ENCODE measurements at places on chromosomes 3 and 15.
A peak's percentile ranks its signal among the peaks of the same experiment; 100 is the strongest.

GRCh38 chr3:13341229-13341905 lies 78.8 kb downstream of the NUP210 start:
- no peak for DNase-seq

DNA sequence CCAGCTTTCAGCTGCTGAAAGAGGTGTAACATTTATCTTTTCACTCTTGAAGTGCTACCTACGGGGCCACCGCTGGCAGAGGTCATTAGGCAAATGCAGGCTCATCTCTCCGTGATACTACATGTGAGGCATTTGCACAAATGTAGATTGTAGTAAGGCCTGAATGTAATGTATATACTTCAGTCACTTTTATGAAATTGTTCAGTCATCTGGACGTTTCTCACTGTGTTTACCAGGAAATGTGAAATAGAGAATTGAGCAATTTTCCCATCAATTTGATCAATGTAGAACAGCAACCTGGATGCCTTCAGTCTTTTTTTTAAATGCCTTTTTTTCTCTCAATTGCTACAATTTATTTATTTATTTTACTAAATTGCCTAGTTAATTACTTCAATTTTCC lies 368.3 kb upstream of the AZI2 start:
- no peak for DNase-seq

- no peak for DNase-seq
Observed at GRCh38 chr15:28002867-28003266, 96.2 kb downstream of the OCA2 start.

- no peak for DNase-seq
Observed at GRCh38 chr15:74261685-74262084, 25.6 kb downstream of the CCDC33 start.

GRCh38 chr3:5348229-5348902 lies 160.9 kb downstream of the EDEM1 start:
- no peak for DNase-seq

GRCh38 chr3:49706456-49707112 lies 12.9 kb downstream of the AMIGO3 start:
- DNase-seq, result no peak

DNA sequence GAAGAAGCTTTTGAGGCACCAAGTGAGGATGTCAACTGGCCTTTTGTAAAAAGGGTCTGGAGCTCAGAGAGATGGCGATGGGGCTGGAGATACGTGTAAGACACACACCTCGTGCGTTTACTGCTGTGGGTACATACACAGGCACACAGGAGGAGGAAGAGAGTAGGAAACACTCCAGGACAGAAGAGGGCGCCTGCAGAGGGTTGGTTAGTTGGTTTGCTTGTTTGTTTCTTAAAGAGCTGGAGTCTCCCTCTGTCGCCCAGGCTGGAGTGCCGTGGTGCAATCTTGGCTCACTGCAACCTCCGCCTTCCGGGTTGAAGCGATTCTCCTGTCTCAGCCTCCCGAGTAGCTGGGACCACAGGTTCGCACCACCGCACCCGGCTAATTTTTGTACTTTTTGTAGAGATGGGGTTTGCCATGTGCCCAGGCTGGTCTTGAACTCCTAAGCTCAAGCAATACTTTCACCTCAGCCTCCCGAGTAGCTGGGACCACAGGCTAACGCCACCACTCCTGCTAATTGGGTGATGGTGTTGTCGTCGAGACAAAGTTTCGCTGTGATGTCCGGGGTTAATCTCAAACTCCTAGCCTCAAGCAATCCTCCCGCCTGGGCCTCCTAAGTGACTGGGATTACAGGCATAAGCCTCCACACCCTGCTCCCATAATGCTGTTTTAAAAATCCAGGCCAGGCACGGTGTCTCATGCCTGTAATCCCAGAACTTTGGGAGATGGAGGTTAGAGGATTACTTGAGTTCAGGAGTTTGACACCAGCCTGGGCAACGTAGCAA lies 1.3 kb upstream of the PRR20G start:
- DNase-seq, result no peak

GRCh38 chr3:56342475-56342874 lies 125.8 kb downstream of the ERC2 start:
- DNase-seq, result no peak

GRCh38 chr15:36944442-36944841 lies 155.9 kb downstream of the MEIS2 start:
- no peak for DNase-seq

- peak; percentile 18 for DNase-seq
Observed at GRCh38 chr3:129058441-129059200, 2.0 kb upstream of the GP9 start.

GRCh38 chr15:74376226-74376625 lies 8.8 kb upstream of the CYP11A1 start:
- DNase-seq, result no peak

DNA sequence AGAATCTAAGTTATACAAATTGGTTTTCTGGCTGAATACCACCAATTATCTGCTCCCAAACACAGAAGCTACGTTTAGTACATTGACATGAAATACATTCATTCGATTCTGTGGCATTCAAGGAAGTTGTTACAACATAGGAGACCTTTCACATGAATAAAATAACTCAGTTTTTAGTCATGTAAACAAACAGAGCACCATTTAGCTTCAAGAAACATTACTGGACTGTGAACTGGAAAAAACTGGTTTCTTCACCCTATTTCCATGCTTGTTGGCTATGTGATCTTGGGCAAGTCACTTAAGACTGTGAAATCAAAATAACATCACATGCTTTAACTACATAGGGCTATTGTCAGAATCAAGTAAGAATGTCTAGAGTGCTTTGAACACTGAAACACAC lies 46.2 kb downstream of the NRG4 start:
- no peak for DNase-seq

DNA sequence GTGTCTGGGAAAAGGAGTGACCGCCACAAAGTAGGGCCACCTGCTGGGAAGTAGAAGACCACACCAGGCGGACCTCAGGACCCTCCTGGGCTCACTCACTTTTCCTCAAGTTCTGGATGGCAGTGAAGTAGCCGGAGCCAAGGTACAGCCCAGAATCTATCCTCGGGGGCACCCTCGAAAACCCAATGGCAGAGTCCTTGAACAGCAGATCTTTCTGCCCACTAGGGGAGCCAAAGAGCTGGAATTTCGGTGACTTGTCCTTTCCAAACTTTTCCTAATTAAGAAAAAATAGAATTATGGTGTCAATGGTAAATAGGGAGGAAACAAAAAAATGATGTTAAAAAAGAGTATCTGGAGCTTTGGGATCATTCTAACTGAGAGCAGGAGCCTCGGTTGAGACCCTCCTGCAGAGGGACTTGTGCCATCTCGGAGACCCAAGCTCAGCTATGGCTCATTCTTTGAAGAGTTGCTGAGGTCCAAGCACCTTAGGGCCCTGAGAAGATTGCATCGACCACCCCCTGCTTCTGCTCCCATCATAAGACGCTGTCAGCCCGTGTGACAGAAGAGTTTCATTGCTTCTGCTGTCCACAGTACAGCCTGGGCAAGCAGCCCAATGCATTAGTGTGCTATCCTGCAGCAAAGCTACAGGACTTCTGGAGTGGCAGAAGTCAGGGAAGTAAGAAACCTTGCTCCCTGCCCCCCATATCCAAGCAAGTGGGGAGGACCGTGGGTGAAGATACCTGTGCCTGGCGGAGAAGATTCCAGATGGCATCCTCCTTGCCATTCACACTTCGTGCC lies 14.8 kb downstream of the LTF start:
- no peak for DNase-seq

DNA sequence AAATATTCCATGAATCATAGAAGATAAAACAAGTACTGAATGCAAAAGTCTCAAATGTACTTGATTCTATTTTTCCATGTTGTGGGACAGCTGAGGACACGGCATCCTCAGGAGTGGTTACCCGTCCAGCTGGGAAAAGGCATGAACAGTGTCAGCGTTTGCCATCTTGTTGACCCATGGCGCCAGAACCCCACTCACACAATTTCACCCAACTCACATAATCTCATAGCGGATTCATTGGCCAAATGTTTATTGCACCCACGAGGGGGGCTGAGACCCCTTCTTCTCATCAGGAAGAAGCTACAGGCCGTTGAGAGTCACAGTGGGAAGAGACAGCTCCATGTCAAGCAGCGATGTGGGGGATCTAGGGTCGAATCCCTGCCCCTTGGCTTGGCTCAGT lies 72.9 kb downstream of the OCA2 start:
- DNase-seq, result no peak

GRCh38 chr3:170201527-170201926 lies 20.0 kb upstream of the PHC3 start:
- DNase-seq, result no peak

DNA sequence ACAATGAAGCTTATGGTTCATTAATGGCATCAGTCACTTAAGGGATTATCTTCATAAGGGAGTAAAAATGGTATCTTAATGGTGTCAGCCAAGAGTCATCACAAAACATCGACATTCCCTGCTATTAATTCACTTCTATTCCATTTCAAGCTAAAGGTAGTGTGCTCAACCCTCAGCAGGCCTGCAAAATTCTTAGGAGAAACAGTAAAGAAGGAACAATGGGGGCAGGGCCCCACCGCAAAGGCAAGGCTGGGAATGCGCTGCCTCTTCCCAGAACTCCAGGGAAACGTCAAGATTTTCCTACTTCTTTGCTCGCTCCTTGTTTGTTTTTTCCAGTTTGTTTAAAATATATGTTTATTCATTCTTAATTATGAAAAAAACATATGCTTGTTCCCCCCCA lies 187.3 kb upstream of the TSC22D2 start:
- no peak for DNase-seq

- DNase-seq, result no peak
Observed at GRCh38 chr15:40379853-40380252, 2.7 kb upstream of the KNSTRN start.

DNA sequence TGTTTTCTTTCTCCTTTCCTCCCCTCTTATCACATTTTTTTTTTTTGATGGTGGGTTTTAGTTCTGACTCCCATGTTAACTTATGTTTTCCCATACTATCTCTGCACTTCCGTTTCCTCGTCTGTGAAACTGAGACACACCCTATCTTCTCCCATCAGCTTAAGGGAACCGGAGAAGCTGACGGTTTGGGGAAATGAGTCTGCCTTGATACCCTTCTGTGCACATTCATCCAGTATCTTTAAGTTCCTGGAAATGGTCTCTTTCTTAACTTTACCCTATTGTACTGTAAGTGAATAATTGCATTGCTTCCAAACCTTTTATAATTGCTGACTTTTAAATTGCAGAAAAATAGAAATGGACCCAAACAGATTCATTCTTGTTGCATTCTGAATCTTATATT lies 26.2 kb upstream of the CFAP161 start:
- DNase-seq, result no peak

DNA sequence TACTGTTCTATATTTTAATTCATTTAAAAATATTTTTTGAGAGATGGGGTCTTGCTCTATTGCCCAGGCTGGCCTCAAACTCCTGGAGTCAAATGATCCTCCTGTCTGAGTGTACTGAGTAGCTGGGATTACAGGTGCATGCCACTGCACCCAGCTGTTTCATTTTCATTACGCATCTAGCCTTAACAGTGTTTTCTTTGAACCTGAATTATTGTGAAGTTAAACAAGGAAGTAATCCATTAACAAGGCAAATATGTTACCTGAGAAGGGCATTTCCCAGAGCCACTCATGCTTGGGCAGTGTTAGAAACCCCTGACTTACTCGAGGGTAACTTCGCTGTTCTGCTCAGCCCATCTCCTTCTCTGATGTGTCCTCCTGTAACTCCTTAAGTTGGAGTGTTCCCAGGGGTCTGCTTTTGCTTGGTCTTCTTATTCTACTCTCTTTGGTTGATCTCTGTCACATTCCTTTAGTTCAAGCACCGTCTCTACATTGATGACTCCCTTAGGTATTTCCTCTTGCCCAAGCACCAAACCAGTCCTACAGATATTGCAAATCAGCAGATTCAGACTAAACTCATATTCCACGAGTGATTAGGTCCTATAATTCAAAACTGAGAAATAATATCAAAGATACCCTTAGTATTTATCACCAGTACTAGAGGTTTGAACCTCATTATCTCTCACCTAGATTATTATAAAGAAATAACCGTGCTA lies 107.9 kb downstream of the STAC start:
- no peak for DNase-seq

- DNase-seq, result no peak
Observed at GRCh38 chr3:124784686-124785382, 54.6 kb downstream of the UMPS start.

GRCh38 chr3:160771811-160772459 lies 15.9 kb downstream of the PPM1L start:
- no peak for DNase-seq

DNA sequence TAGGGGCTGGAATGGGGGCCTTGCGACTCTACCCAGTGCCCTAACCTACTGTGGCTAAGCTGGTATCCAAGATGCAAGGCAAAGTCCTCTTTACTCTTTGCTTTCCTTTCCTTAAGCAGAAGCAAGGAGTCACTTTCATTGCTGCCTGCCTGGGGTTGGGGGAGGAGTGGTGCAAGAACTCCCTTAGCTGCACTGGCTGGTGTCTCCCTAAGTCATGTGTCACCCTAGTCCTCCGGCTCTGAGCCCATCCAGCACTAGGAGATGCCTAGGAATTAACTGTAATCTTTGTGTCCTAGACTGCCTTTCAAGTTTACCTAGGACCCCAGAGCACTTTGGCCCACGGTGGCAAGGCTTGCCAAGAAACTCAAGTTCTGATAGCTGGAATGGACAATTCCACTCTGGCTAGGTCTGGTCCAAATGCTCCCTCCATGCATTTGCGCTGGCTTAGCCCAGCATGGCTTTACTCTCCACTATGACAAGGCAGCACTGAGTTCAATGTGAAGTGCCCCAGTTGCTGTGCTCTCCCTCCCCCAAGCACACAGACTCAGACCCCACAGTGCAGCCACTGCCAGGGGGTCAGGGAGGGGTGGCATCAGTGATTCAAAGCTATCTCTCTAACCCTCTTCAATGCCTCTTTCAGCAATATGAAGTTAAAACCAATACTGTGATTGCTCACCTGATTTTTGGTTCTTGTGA lies 58.7 kb downstream of the ESYT3 start:
- no peak for DNase-seq

DNA sequence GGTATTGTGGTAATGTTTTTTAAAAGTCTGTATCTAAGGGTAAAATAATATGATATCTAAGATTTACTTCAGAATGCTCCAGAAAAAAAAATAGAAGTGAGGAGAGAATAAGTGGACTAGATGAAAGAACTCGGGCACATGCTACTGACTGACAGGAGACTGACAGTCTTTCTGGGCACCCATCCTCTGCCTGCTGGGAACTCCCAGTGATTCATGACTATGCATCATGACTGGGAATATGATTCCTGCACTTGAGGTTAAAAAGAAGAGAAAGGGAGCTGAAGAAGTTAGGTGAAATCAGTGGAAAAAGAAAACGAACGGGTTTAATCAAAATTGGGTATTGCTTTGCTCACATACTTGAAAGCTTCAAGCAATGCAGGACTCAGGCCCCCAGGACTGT lies 35.7 kb upstream of the SPSB4 start:
- DNase-seq, result no peak

GRCh38 chr3:124941771-124942170 lies 7.2 kb upstream of the MUC13 start:
- DNase-seq, result no peak

GRCh38 chr3:179506792-179507191 lies 55.5 kb upstream of the GNB4 start:
- no peak for DNase-seq

- DNase-seq, result no peak
Observed at GRCh38 chr15:74387621-74388362, 20.3 kb upstream of the CYP11A1 start.

Measured in amygdala (tissue), 56 donors.